ENCODE measurements at places on chromosomes 6 and 20.

GRCh38 chr20:3479759-3480615 is 9.2 kb downstream of the ATRN start:
- no peak for DNase-seq

- no peak for DNase-seq
These were observed 40.0 kb downstream of the RRBP1 start for GRCh38 chr20:17641993-17642392.

DNA sequence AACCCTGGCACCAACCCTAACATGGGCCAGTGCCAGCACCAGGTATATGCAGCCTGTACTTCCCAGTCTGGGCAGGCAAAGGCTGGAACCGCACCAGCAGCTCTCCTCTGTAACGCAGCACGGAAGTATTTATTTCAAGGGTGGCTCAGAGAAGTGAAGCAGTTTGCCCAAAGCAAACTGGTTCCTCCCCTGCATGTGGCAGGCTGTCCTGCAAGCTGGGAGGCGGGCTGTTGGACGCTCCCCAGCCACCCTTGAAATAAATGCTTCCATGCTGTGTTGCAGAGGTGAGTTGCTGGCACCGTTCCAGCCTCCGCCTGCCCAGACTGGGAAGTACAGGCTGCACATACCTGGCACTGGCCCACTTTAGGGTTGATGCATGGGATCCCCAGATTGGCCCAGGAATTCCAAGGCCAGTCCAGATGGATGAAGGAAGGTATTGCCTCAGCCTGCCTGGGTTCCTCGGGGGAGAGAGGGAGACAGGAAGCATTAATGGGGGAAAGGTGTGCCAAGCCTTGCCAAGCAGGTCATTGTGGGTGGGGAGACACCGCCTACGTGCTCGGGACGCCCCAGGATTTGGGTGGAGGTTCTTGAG is 49.8 kb downstream of the PPARD start:
- no peak for DNase-seq

- no peak for DNase-seq
These were observed 995 bp downstream of the RSPO4 start for GRCh38 chr20:1001116-1001515.

DNA sequence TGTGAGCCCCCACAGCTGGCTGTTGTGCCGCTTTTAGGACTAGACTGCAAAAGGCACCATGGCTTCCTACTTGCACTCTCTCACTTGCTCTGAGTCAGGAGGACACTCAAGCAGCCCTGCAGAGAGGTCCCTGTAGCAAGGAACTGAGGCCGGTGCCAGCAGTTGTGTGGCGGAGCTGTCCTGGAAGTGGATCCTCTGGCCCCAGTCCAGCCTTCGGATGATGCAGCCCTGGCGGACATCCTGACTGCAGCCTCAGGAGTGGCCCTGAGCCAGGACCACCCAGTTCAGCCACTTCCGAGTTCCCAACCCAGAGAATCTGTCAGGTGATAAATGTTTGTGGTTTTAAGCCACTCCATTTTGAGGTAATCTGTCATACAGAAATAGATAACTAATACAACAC is 17.5 kb downstream of the CTCFL start:
- DNase-seq, result no peak

DNA sequence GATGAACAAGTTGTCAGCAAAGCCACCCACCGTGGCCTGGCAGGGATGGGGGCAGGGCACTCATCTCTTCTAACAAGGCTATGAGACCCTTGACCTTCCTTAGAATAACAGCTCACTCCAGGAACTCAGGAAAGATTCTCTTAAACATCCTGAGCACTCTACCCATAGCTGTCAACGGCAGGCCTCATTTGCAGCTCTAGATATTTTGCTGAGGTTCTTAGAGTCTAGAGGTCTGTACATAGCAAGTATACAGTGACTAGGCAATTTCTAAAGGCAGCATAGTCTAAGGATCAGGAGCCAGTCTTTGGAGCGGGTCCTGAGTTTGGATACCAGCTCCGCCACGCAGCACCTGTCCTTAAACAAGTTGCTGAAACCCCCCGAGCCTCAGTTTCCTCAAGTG is 11.7 kb downstream of the TRERF1 start:
- no peak for DNase-seq

DNA sequence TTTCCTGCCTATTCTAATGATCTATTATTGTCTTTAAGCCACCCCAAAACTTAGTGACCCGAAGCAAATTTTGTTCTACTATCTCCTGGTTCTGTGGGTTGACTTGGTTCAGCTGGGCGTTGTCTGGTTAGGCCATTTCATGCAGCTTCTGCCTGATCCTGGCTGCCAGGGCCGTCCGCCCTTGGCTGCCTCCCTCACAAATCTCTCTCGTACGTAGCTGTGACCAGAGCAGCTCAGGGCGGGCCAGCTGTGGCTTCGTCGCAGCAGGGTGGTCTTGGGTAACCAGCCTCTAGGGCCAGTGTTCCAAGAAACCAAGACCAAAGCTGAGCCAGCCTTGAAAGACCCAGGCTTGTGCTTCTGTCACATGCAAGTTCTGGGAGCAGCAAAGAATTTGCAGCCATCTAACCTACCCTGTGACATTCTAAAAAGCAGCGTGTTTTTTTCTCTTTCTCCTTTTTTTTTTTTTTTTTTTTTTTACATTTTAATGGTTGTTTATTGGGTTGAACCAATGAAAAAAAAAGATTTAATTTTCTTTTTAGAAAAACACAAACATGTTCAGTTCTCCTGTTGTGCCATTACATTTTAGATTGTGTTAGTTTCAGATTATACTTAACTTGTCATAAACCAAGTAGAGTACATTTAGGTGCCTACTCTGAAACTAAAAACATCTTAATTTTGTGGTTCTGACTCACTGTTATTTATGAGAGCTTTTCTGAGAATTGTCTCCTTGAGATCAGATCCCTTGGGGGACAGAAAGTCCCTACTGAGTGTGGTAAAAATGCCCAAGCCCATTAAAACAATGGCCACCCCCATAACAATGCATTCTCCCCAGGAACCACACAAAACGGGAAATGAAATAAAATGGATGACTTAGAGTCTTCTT is 83.9 kb downstream of the ZDHHC14 start:
- no peak for DNase-seq

GRCh38 chr6:72524011-72524645 is 97.7 kb upstream of the KCNQ5 start:
- no peak for DNase-seq

DNA sequence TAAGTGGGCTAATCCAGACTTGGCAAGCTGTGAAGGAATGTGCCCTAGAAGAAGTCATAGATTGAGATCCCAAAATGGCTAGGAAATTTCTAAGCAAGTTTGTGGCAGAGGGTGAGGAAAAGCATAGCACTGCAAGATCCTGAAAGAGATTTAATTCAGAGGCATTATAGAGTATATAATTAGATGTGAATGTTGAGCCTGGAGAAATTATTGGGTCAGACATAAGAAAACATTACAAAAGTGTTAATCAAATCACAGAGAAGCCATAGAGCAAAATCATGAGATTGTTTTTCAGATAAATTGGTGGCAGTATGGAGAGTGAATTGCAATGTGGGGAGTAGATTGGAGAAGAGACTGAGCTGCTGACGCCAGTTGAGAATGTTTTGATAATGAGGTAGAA is 90.0 kb downstream of the CD2AP start:
- DNase-seq, result no peak

GRCh38 chr6:107536180-107536961 is 46.5 kb downstream of the SOBP start:
- no peak for DNase-seq

GRCh38 chr6:149385998-149386646 is 13.9 kb upstream of the SUMO4 start:
- DNase-seq, result no peak

DNA sequence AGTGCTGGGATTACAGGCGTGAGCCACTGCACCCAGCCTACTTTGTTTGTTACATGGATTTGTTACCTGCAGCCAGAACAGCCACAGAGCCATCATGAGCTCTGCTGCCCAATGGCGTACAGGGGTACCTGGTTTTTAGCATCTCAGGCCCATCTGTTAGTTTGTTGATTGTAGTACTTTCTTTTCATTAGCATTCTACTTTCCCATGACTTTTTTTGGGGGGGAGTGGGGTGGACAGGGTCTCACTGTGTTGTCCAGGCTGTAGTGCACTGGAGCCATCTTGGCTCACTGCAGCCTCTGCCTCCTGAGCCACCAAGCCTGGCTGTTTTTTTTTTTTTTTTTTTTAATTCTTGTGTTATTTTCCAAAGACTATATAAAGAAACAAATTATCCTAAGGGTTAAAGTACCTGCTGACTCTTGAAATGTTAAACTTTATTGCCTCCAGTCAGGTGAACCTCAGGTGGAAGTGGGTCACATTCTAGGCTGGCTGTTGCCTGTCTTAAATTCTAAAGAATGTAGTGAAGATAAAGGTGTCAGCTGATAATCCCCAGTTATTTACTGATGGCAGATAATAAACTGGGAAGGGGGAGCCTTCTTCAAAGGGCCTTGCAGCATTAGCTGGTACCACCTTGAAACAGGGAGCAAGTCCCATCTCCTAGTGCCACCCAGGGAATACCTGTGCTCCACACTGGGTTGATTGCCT is 15.2 kb downstream of the NEU1 start:
- DNase-seq, result no peak

- no peak for DNase-seq
These were observed 43.9 kb downstream of the ORC3 start for GRCh38 chr6:87633851-87634250.

DNA sequence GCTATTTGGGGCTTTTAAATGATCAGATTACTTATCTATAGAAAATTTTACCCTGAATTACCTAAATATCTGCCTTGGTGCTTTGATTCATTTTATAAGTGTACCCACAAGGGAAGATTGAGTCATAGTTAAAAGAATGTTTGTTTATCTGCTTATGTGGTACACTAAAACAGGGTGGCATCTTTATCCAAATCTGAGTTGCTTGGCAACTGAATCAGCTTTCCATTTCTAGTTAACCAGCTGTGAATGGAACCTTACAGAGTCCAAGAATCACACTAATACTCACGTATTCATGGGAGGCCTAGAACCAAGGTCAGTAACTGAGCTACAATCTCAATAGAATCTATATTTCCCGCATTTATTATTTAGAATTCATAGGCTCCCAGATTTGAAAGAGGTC is 44.0 kb upstream of the CAP2 start:
- no peak for DNase-seq

- no peak for DNase-seq
These were observed 36.1 kb downstream of the KCNS1 start for GRCh38 chr20:45064812-45065211.

DNA sequence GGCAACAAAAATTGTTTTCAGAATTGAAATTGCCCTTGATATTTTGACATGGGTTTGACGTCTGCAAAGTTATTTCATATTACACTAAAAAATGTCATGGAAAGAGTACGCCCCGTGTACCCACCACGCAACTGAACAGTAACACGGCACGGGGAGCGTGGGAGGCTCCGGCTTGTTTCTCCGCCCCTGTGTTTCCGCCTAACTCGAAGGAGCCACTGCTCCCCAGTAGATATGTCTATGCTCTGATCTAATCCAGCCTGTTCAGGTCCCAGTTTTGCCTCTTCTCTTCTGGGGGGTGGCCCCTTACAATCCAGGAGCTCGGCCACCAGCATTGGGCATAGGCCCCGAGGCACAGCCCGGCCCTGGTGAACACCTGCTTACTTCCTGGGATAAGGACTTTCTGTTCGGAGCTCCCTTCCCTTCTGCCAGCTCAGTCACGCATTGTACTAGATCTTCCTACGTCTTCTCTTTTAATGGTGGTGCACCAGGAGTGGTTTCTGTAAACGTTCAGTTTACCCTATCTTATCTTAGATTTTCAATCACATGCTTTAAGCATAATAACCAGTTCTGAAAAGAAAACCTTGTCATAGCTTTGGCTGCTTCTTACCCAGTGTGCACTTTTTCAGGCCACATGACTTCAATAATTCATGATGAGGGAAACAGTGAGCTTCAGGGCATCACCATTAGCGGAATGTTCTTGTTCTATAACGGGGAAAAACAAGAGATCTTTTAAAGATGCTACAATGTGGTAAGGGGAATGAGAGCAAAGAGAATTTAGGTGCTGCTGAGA is 43.9 kb upstream of the EXOC2 start:
- DNase-seq, result no peak

DNA sequence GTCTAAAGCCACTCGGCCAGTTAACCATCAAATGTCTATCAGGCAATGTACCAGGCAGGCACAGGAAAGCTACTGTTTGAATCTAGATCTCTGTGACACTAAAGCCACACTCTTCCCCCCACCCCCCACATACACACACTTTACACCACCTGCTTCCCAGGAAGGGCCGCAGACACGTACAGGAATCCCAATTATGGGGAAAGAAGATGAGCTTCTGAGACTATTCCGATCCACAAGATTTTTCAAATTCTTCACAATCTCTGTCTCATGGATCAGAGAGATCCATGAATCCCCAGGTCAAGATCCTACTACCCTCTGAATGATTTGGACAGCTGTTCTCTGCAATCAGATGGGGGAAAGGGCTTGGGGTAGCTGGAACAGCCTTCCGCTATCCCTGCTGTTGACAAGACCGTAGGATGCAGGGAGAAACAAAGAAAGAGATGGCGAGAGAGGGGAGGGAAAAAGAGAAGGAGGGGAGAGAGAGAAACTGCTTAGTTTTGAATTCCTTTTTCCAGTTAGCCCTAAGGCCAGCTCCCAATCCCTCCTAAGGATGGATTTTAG is 25.4 kb upstream of the RIMS4 start:
- no peak for DNase-seq

DNA sequence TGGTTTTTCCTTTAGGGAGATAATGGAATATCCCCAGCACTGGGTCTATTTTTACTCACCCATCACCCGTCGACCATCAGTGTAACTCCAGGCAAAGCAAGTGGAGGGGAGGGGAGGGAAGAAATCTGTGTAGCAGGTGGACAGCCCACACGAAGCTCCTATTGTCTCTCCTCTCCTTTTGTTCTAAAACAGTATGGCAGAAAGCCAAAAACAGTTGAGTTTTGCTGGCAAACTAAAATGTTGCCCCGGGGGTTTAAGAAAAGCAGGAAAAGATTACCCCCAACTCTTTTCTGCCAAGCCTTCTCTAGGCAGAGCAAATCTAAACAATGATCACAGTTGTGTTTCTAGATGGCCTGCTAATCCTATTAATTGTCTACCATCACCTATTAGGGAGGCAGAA is 89.7 kb downstream of the PREP start:
- no peak for DNase-seq

DNA sequence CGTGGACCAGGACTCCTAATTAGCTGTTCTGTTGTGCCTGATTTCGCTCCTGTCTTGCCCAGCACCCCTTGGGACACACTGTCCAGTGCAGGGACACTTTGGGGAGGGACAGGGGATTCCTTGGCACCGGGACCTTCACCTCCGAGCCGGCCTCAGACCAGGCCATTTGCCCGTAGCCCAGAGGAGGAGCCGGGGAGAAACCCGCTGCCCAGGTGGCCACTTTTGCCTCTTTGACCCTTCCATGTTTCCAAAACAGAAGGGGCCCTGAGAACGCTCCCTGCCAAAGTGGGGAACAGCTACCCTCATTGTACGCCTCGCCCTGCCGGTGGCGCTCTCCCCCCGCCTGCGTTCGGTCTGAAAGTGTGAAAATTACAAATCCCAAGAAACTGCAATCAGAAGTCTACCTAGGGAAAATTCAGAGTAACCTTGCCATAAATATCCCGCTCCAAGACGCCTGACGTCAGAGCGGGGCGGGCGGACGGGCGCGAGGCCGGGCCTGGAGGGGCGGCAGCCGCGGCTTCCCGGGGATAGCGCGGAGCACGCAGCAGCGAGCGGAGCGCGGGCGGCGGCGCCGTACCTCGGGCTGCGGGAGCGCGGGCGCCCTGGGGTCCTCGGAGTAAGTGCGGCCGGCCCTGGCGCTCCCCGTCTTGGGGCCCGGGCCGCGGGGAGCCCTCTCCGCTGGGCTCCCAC is at the start of gene DAAM2:
DAAM2 (plus strand) TSS at position 527 of the 690 bp plus-strand sequence. CDS start 63,927 bp downstream, outside the sequence.
- DNase-seq, result no peak
